Caudate nucleus (tissue), 63 donors: ENCODE measurements at places on chromosomes 12 and 14.

- no peak for DNase-seq
Measured at GRCh38 chr12:33486058-33486457, 46.4 kb upstream of the SYT10 start.

GRCh38 chr14:88154926-88155325, 150.0 kb downstream of the GPR65 start:
- no peak for DNase-seq

- DNase-seq: no peak
Measured at GRCh38 chr12:121283841-121284240, 12.7 kb downstream of the CAMKK2 start.

- no peak for DNase-seq
Measured at GRCh38 chr14:101009531-101009930, 106.0 kb upstream of the RTL1 start.

- no peak for DNase-seq
Measured at GRCh38 chr12:77645966-77646598, 184.6 kb upstream of the NAV3 start.

- DNase-seq: no peak
Measured at GRCh38 chr12:69438539-69438938, 31.6 kb upstream of the FRS2 start.

DNA sequence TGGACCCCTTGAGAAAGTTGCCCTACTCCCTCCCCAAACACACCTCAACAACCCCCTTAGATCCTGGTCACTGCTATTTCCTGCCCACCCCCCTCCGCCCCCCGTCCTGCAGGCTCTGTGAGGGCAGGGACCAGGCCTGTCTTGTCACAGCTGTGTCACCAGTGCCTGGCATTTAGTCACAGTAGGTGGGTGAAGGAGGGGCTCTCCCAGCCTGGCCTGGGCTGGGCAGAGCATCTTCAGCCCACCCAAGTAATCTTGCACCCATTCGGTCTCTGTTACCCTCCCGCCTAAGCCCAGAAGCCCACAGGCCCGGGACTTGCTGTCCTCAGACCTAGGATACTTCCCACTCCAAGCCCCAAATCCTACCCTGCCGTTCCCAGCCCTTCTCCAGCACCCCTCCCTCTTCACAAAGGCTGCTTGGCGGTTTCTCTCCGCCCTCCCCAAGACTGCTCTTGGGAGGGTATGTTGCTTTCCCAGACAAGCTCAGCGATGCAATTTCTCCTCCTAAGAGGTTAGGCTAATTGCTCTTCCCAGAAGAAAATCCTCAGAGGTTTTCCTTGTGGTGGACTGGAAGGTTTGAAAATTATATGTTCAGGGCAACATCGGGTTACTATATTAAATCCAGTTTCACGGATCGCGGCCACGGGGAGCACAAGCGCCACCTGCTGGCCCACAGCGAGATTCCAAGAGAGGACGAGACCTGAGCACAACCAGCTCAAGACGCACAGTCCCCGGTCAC, 50.8 kb upstream of the ZFP36L1 start:
- DNase-seq: peak; percentile 76

DNA sequence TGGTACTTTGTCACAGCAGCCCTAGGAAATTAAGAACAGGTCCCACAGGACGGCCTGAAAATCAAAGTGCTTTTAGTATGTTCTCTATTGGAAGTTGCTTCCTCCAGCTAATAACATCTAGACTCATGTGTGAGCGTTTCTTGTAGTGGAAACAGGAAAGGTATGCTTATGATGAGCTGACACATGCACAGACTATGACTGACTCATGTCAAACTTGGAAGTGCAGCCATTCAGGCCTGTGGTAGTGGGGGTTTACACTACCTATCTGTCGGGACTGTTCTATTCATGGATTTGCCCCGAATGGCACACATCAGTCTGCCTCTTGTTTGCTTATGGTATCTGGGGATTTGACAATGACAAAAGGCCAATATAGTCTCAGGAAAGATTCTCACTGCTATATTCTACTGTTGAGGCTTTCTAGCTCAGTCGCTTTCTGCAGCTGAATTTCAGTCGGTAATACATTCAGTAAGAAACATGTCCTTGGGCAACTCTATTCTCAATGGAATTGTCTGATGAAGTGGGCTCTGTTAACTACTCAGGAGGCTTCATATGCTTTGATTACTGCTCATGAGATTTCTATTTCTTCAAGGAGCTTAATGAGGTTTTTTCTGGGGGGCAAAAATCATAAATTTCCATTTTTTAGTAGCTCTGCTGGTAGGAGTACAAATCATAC, 270.3 kb upstream of the DAAM1 start:
- no peak for DNase-seq

DNA sequence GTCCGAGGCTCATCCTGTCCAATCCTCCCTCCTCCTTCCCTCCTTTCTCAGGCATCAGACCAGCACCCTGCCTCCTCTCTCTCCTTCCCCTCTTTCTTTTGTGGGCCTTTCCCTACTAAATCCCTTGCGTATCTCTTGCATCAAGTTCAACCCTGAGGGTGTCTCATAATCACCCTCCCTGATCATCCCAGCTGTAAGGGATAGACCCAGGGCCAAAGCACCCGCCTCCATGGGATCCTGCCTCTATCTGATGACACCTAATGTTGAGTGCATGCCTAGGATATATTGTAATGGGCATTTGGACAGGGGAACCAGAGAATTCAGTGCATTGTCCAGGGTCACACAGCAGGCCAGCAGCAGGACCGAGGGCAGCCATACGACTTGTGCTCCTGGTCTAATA, 84.9 kb downstream of the PHETA1 start:
- DNase-seq: no peak

GRCh38 chr12:46186088-46186487, 82.8 kb downstream of the SLC38A1 start:
- no peak for DNase-seq

- no peak for DNase-seq
Measured at GRCh38 chr12:38370311-38370710, 53.7 kb downstream of the ALG10B start.

GRCh38 chr14:49733836-49734235, 34.1 kb upstream of the KLHDC2 start:
- no peak for DNase-seq

GRCh38 chr14:90419200-90419599, 22.4 kb downstream of the CALM1 start:
- peak; percentile 59 for DNase-seq

GRCh38 chr12:123519141-123520001, 14.1 kb downstream of the RILPL1 start:
- DNase-seq: peak; percentile 55

- no peak for DNase-seq
Measured at GRCh38 chr14:100715803-100716202, 10.9 kb upstream of the DLK1 start.

GRCh38 chr14:99753225-99754140, 39.7 kb upstream of the EML1 start:
- DNase-seq: no peak

DNA sequence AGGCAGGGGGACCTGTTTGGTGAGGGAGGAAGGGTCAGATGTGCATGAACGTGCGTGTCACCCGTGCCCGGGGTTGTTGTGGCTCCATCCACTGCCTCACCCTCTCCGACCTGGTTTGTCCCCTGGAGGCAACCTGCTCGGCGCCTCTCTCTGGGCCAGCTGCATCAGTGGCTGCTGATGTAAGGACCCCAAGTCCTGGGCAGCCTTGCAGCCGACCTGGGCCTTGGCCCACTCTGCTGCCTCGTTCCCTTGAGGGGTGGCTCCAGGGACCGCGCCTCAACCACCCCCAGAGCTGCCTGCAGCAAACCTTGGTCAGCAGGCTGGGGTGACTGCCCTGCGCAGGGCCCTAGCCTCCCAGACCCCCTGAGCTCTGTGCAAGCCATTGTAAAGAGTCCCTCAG, 351.7 kb downstream of the TMEM121 start:
- no peak for DNase-seq

DNA sequence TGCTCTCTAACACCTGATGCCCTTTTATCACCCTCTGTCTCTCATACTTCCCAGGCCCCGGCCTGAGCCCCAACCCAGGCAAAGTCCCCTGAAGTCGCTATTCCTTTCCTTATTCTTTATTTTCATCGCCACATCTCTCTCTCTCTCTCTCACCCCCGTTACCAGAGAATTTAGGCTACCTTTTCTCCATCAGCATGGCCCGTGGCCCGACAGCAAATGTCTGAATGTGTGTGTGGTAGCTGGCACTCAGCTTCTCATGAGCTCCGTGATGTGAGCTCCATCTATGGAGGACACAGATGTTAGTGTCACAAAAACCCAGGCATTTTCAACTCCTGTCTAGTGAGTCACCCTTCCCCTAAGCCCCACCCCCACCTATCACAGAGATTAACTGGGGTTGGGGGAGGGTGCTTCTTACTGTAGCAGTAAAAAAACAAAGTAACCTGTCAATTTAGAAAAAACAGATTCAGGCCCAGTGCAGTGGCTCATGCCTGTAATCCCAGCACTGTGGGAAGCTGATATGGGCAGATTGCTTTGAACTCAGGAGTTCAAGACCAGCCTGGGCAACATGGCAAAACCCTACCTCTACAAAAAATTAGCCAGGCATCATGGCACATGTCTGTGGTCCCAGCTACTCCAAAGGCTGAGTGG, 53.8 kb downstream of the VCPKMT start:
- DNase-seq: no peak

- peak; percentile 1 for DNase-seq
Measured at GRCh38 chr14:63174760-63175191, 29.5 kb upstream of the RHOJ start.

GRCh38 chr14:52013984-52014600, 24.7 kb downstream of the RTRAF start:
- DNase-seq: no peak

- no peak for DNase-seq
Measured at GRCh38 chr14:101335061-101335661, 226.1 kb upstream of the DIO3 start.

DNA sequence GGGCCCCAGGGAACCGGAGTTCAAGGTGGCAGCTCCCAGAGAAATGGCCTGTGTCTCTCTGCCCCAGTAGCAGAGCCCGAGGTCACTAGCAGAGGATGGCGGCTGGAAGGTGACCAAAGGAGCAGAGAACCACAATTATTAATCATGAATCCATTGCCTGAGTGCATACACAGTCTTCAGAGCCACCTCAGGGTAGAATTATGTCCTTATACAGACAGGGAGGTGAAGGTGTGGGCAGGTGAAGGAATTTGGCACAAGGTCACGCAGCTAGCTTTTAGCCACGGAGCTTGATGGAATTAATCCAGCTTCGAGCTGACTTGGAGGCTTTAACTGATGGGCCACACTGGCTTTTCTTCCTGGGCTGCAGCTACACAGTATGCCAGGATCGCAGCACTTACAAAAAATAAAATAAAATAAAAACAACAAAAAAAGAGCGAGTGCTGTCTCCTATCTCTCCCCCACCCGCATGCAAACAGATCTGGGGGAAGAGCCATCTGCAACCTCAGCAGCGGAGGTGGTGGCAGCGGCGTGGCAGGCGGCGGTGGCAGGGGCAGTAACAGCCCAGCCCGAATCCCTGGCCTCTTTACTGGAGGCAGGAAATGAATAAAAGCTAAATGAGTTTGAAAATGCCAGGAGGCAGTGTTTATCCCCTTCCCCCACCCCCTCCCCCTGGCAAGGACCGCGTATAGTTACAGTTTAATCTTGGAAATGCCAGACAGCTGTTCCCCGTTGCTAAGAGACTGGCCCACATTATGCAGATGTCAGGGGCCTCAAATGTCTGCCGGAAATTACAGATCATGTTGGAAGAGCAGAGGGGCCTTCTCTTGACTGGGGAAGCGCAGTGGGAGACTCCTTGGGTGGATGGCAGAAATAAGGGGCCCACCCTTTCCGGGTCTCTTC, 93.5 kb downstream of the LRRC74A start:
- no peak for DNase-seq

- DNase-seq: no peak
Measured at GRCh38 chr14:38851111-38851510, 251.9 kb downstream of the SEC23A start.

- no peak for DNase-seq
Measured at GRCh38 chr14:89058697-89059096, 234.2 kb downstream of the TTC8 start.

- DNase-seq: no peak
Measured at GRCh38 chr14:86574051-86574777, 1044.3 kb downstream of the FLRT2 start.

- DNase-seq: no peak
Measured at GRCh38 chr12:107415071-107415470, 270.5 kb upstream of the PWP1 start.

DNA sequence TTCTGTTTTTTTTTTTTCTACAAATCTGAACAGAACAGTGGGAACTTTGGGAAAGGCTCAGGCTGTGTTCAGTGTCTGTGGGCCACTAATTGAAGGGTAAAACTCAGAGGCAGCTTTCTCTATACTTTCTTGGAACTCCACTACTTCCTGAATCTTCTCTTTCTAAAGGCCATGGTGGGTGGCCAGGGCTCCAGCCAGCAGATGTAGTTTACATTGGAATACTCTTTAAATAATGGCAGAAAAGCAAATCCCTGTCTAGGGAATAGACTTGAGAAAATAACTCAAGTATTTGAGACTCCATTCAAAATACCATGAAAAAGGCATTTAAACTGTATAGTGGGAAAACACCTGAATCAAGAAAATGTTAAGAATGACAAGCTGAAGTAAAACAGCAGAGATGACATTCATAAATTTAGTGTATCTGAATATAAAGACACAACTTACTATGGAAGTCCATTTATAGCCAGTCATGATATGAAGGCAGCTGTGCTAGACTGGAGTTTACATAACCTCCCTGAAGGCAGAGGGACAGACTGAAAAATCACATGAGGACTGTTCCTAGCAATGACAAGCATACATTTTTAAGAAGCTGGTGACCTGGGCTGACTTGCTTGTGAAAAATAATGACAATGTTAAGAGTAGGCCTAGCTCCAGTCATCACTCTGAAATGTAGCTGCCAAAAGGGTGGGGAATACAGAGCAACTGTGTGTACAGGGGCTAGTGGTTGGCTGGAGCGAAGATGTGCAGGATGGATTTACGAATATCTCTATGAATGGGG, 168.6 kb downstream of the STXBP6 start:
- no peak for DNase-seq

DNA sequence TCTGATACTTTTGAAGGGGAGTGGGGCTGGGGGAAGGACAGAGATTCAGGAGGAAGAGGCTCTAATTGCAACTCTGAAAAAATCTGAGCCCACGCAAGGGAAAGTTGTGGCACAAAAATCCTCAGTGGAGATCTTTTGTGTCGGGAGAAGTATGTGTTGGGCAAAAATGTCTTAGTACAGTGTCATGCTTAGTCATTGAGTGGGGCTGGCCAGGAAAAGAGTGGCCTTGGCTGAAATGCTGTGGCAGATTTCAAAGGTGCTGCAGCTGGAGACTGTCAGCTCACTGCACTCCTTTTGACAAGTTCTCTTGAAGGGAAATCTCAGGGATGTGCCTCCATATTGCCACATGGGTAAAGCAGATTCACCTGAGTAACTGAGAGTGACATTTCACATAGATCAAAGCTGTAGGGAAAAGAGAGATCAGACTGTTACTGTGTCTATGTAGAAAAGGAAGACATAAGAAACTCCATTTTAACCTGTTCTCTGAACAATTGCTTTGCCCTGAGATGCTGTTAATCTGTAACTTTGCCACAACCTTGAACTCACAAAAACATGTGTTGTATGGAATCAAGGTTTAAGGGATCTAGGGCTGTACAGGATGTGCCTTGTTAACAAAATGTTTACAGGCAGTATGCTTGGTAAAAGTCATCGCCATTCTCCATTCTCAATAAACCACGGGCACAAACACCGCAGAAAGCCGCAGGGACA, 36.0 kb upstream of the GLIPR1 start:
- no peak for DNase-seq

GRCh38 chr12:91781114-91781513, 364.5 kb downstream of the BTG1 start:
- DNase-seq: no peak
